ENCODE measurements at places on chromosomes 7 and 10.

DNA sequence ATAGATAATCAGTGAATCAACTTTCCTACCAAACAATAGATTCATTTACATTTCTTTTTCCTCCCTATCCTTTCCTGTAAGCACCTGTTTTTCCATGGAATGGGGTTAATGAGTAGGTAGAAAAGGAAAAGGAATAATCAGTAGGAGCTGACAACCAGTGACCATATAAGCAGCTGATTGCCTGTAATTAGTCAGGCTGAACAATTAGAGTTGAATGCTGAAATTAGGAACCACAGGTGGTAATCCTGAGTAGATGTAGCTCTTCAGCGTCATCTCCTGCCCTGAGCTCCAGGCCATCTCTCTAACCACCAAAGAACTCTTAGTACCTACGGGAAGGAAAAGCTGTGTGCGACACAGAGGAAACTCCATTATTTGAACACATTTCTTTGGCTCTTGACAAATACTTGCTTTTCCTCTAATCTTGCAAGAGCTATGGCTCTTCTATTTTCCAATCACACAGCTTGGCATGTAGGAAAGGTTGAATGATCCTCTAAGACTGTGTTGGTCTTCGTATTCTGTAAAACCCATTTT lies 63.8 kb downstream of the KLHDC10 start:
- no peak for DNase-seq

DNA sequence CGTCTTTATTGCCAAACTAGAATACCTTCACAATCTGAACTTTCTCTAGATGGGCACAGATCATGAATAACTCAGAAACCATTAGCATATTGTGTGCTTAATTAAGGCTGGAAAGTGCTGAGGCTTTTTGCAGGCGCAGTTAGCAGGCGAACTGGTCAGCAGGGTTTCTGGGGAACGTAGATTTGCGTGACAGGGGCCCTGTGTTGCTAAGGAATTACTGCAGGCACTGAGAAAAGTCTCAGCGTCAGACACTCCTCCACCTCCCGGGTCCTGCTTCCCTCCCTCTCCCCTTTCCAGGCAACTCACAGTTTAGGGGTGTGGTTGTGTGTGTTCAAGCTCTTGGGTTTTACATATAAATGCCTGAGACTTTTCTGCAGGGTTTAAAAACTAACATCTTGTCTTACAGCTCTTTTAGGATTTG lies 2.2 kb downstream of the MAP3K8 start:
- DNase-seq, result peak; percentile 68

DNA sequence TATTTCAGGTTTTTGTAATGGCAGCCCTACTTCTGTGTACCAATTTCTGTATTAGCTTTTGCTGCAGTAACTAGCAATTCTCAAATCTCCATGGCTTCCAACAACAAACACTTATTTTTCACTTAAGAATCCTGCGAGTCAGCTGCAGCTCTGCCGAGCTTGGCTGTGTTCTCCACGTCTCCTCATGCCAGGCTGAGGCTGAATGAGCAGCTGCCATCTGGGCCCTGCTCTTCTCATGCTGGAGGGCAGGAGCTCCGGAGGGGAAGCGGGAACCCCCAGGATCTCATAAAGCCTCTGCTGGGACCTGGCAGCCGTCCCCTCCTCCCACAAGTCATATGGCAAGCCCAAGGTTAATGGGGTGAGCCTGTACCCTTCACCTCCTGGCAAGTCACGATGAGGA lies 591.1 kb downstream of the SDK1 start:
- no peak for DNase-seq

- peak; percentile 64 for DNase-seq
Measured at GRCh38 chr7:50695026-50695425, 87.7 kb downstream of the GRB10 start.

- no peak for DNase-seq
Measured at GRCh38 chr10:75000748-75001321, 110.6 kb upstream of the SAMD8 start.

GRCh38 chr7:77738871-77739270 lies 42.6 kb downstream of the RSBN1L start:
- DNase-seq, result no peak

DNA sequence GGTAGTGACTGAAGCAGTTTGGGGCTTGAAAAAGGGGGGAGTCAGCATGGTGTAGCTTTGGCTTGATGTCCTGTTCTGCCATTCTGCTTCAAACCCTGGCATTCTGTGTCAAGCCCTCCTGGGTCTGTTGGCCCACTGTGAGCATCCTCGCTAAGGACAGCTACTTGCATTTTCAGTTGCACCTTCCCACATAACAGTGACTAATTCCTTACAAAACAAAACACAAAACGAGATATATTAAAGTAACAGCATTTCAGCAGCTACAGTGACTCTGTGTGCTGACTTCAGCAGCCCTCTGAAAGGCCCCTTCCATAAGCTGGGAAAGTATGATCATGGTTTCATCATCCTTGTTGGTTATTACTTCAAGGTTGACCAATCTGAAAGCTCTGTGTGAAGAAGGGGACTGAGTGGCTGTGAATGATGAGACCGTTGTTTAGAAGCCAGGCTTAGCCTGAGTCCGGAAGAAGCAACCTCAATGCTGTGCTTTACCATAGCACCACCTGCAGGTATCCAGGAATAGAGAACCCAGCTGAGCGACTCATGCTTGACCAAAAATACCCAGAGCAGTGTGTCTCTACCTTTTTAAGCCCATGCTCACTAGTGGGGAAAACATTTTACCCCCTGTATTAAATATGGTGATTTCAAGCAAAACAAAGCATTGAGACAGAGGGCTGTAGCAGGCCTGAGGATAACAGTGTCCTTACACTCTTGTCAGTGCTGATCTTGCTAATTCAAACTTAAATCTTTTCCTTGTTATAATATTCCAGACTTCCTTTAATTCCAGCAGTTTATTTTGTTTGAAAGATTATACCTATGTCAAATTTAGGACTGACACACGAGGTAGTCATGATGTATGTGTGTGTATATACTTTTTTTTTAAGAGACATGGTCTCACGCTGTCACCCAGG lies 42.6 kb upstream of the CC2D2B start:
- DNase-seq, result peak; percentile 75

- DNase-seq, result peak; percentile 0
Measured at GRCh38 chr7:104207348-104207730, 474 bp downstream of the ORC5 start.

DNA sequence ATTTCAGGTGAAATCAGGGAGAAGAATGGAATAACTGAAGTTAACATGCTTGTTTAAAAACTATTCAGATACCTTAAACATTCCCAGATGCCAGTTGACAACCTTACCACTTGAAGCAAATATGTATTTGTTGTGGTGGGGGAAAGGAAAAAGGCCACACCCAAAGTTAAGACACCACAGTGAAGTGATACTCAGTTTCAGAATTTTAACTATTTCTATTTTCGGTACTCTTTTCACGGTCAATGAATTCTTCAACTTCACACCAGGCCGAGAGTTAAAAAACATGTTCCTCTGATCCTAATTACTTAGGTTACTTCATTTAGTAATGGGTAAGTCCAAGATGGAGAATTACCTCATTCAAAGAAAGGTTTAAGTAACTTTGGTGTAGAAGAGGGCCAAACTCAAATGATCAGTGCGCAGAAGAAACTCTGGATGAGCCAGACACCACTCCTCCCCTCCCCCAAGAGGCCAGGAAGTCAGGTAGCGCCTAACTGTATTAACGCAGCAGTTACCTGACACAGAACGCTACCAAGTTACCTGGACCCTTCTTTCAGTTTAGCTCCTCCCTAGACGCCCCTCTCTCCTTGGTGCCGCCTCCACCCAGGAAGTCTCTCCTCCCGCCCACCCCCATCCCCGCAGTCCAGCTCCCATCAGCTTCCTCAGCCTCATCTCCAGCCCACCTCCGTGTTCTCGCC lies 700 bp downstream of the MTPN start:
- DNase-seq, result peak; percentile 55

- no peak for DNase-seq
Measured at GRCh38 chr7:128217967-128218652, 23.0 kb upstream of the LEP start.

GRCh38 chr10:48924988-48925387 lies 14.7 kb downstream of the LRRC18 start:
- DNase-seq, result no peak

GRCh38 chr7:69996121-69996520 lies 397.8 kb downstream of the AUTS2 start:
- no peak for DNase-seq

- no peak for DNase-seq
Measured at GRCh38 chr7:151189038-151189437, 2.0 kb upstream of the ASB10 start.

GRCh38 chr7:1899196-1899595 lies 229.1 kb downstream of the ELFN1 start:
- no peak for DNase-seq

DNA sequence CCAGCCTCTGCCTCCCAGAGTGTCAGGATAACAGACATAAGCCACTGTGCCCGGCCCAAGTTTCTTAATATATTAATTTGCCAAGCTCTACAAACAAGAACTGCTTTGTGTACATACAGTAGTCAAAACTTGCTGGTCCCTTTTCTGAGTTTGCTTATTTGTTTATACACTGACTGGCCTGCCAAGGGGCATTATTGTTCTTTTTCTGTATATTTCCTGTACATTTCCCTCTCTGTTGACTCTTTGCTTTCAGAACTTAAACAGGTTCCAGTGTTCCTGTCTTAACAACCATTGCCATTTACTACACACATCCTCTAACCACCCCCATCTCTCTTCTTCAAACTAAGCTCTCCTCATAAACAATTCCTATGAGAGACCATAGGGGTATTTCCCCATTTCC lies 61.5 kb upstream of the RPA3 start:
- no peak for DNase-seq

DNA sequence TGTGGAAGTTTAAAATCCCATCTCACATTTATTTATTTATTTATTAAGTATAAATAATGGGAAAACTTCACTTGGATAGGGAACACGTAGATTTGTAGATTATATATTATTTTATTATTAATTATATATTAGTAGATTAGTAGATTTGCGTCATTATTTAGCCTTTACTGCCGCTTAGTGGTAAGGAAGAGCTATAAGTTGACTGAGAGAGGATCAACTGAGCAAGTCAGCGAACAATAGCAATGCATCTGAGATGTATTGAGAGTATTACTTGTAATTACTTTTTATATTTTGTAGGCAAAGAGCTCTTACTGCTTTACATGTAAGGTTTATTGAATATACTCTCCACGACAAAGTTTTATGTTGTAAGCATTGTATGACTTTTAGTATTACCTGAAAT lies 244.5 kb upstream of the ANKRD30A start:
- DNase-seq, result peak; percentile 11

GRCh38 chr10:8600192-8600591 lies 545.7 kb downstream of the GATA3 start:
- DNase-seq, result no peak

- no peak for DNase-seq
Measured at GRCh38 chr7:41536873-41537665, 165.8 kb downstream of the INHBA start.

- DNase-seq, result peak; percentile 46
Measured at GRCh38 chr10:30435073-30435422, 1.1 kb downstream of the MAP3K8 start.

- DNase-seq, result no peak
Measured at GRCh38 chr7:157439761-157440160, 103.0 kb downstream of the DNAJB6 start.

- no peak for DNase-seq
Measured at GRCh38 chr10:70889291-70889690, 926 bp upstream of the PCBD1 start.

- DNase-seq, result no peak
Measured at GRCh38 chr7:68684996-68685395, 913.3 kb upstream of the AUTS2 start.

DNA sequence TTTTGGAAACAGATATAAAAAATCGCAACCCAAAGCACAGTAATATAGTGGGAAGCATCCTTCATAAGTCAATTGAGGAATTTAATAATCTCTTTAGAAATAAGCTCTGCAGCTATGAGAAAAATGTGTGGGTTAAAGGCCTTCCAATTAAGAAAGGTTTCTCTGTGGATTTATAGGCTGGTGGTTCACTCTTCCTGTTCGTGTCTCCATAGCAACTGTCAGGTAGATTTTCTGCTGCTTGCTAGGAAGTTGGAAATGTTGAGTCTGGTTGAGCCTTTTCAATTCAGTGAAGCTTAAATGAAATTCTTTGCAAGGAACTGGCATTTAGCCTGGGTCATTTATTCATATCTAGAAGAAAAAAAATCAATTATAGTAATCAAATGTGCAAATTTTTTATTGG lies 652.8 kb upstream of the CELF2 start:
- DNase-seq, result no peak

GRCh38 chr10:70162151-70162891 lies 8.0 kb downstream of the SAR1A start:
- peak; percentile 81 for DNase-seq

DNA sequence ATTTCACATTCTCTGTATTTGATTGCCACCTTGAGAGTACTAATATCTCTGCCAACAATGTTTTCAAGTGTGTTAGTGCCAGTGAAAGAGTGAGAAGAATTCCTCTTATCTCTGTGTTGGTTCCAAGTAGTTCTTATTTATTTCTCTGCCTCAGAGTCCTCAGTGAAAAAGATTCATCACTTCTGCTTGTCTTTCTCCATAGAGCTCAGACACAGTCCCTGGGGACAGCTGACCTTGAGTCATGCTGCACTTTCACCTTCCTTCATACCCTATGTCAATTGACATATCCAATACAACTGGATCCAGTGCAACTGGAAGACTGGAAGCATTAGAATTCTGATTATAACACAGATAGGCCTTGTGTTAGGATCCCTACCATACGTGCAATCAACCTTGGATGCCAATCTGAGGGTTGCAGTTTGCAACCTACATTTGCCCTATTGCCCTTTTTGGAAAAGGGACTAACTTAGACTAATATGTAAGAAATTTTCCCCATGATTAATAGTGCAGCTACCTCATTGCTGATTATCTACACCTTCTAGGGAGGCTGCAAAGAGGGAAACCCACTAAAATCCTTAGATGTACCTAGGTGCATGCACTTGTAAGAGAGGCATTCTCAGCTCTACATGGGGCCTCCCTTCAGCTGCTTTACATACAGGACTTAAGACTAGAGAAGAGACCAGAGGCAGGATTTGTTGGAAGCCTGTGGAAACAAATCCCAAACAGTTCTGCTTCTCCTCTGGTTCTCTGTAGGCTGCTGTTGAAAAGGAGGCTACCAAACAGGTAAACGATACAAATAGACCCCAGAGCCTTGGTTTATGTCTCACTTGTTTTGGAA lies 8.4 kb downstream of the IFIT2 start:
- DNase-seq, result peak; percentile 70

GRCh38 chr10:34933676-34934075 lies 118.6 kb upstream of the PARD3 start:
- no peak for DNase-seq

- DNase-seq, result peak; percentile 27
Measured at GRCh38 chr10:113557424-113557862, 4.6 kb downstream of the HABP2 start.
